Fibroblast of skin of left biceps (primary cell): ENCODE measurements at places on chromosomes 6 and 20.

DNA sequence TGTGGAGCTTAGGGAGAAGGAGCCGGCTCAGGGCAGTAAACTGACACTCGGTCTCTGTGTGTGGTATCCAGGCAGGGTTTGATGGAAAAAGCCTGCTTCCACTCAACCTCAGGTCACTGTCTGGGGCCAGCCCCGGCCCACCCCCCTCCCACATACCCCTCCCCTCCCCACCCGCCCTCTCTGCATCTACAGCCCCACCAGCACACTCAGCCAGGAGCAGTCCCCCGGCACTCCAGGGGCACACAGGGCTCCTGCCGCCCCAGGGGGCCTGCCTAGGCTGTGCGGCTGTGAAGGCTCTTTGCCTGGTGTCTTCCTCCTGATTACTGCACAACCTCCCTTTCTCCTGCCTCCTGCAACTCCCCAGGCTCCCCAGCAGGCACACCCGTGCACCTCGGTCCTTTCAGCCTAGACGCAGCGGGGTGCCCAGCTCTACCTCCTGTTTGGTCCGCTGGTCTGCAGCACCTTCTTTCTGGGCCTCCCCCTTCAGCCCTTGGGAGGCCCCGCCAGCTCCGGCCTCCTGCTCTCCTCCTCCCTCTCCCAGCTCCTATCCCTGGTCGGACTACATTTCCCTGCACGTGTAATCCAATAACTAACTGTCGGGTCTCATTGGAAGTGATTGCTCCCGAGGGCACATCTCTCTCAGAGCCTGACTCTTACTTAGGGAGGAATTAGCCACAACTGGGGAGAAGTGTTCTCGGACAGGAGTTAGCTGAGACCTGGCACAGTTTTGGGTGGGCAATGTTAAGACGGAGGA is 1.3 kb upstream of the FOXF2 start:
- no peak for DNase-seq

- DNase-seq: no peak
Observed at GRCh38 chr6:85975957-85976356, 333.3 kb upstream of the SYNCRIP start.

GRCh38 chr20:39291301-39291700 is 329.2 kb downstream of the DHX35 start:
- no peak for DNase-seq

GRCh38 chr6:158843751-158844683 is 24.8 kb upstream of the EZR start:
- no peak for DNase-seq

GRCh38 chr20:51383891-51384510 is 158.5 kb downstream of the NFATC2 start:
- DNase-seq: no peak

- no peak for DNase-seq
Observed at GRCh38 chr20:56631990-56632327, 2.9 kb downstream of the TFAP2C start.

- no peak for DNase-seq
Observed at GRCh38 chr6:143117108-143117507, 56.4 kb downstream of the AIG1 start.

GRCh38 chr6:79599725-79600259 is 31.3 kb upstream of the SH3BGRL2 start:
- no peak for DNase-seq

GRCh38 chr20:63295846-63296245 is 2.9 kb downstream of the COL20A1 start:
- no peak for DNase-seq

DNA sequence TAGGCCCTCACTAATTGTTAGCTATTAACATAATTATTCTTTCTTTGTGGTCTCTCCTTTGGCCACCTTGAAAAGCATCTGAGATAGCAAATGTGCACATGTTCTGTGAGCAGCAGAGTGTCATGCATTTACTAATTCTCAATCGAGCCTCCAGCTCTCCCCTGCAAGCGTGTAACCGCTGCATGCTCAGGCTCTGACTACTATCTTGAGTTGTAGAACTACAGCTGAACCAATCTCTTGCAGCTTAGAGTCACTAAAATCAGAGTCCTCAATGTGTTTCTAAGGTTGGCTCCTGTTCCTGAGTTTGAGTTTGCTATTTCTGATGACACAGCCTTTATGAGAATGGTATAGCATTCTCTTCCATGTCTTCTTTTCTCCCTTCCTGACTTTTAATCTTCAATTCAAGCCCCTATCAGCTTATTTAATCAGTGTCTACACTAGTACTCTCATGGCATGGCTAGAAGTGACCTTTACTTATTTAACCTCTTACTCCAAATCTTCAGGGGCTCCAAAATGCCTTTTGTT is 65.5 kb downstream of the PPP1R3G start:
- no peak for DNase-seq

DNA sequence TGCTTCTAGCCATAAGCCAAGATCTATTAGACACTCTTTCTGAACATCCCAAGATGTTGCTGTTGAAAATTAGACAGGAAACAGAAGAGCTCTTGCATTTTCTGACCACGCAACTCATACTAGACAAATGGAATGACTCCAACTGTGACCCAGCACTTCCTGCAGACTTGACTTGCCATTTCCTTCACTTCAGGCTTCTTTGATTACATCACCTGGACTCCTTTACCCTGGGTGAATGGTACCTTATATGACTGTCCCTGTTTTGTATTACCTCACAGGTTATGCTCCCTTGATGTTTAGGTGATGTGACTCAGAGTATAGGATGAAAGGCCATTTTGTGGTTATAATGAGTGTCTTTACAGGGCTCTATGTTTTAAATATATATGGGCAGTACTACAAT is 236.1 kb downstream of the BMP2 start:
- DNase-seq: no peak

- DNase-seq: peak; percentile 19
Observed at GRCh38 chr6:74447013-74447412, 751.0 kb downstream of the CD109 start.

GRCh38 chr20:47139934-47140535 is 216.5 kb downstream of the ZMYND8 start:
- DNase-seq: no peak

- DNase-seq: no peak
Observed at GRCh38 chr20:1786486-1786885, 108.7 kb upstream of the SIRPA start.

- DNase-seq: no peak
Observed at GRCh38 chr6:35154262-35154661, 13.1 kb upstream of the TCP11 start.

- no peak for DNase-seq
Observed at GRCh38 chr6:47321577-47321976, 11.9 kb upstream of the TNFRSF21 start.

DNA sequence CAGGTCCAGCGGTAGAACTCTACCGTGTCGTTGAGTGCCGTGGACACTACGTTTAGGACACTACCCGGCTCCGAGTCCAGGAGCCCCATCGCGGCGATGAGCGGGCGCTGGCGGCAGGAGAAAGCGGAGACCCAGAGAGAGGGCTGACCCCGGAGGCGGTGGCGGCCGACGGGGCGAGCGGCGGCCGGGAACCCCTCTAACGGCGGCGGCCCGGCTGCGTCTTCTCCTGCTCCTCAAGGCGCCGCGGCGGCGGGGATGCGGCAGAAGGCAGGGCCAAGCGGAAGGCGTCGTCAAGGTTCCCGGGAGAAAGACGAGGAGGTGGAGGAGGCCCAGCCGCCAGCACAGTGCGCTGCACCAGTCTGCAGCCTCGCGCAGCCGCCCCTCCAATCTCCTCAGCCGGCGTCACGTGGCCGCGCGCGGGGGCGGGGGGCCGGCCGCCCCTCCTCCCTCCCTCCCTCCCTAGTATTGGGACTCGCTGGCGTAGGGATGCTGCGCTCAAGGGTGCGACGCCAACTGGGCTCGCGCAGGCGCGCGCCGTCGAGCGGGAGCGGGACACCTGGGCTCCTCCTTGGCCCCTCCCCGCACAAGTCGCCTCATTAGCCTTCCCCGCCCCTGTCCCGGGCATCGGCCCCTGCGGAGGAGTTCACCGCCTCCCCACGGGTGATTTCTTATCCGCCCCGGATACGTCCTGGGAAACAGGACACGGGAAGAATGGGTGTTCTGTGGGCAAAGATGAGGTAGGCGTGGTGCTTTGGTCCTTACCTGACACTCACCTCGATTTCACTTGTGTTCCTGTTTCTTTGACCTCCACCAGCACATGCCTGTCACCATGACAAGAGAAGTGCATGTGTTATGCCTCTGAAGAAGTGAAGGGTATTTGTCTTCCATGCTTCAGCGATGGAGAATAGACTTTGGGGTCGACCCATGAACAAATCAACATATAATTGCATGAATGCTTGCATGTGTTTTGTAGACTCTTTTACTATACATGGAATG is at the start of gene ELOVL4:
Gene ELOVL4 (minus strand): TSS at position 363 of the 996 bp plus-strand sequence. CDS start 274 bp downstream, at position 89.
- DNase-seq: peak; percentile 65

- DNase-seq: no peak
Observed at GRCh38 chr6:88705601-88706000, 257.8 kb downstream of the RNGTT start.

DNA sequence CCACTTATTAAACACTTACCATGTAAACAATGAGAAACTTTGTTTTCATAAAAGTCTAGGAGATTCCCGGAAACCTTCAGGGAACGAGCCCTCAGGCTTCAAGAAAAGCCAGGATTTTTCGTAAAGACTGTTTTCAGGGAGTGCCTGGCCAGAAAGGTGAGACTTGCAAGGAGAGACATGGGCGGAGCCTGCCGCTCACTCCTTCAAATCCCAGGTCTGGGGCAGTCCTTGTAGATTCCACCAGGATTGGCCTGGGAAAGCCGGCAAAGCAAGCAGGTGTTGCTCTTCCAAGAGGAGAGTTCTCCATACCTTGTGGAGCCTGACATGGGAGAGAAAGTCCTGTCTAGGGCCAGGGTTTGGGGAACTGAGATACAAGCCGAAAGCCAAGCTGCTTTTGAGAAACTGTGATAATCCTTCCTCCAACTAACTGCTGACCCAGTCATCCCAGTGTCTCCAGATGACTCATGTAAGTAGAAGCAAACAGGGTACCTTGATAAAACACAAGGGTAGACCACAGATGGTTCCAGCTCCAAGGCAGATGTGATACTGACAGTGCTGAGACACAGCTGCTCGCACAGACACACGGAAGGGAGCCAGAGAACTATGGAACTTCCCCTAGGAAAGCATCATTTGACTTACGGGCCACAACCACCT is 69.4 kb upstream of the NAA20 start:
- peak; percentile 30 for DNase-seq

GRCh38 chr6:11625302-11625701 is 87.8 kb downstream of the TMEM170B start:
- no peak for DNase-seq

DNA sequence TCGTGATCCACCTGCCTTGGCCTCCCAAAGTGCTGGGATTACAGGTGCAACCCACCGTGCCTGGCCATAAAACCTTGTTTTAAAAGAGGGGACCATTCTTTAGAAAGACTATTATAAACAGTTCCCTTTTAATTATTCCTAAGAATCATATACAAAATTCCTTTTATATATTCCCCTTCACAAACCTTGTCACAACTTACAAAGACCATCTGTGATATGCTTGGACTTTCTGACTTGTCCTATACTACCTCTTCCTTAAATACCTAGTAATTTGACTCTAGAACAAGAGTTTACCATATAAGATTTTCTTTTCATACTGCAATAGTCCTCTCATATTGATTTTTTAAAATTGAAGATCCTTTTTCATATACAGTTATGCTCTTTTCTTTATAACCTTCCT is 135.8 kb upstream of the PRSS16 start:
- no peak for DNase-seq

- no peak for DNase-seq
Observed at GRCh38 chr6:24931296-24931695, 4.5 kb downstream of the RIPOR2 start.

DNA sequence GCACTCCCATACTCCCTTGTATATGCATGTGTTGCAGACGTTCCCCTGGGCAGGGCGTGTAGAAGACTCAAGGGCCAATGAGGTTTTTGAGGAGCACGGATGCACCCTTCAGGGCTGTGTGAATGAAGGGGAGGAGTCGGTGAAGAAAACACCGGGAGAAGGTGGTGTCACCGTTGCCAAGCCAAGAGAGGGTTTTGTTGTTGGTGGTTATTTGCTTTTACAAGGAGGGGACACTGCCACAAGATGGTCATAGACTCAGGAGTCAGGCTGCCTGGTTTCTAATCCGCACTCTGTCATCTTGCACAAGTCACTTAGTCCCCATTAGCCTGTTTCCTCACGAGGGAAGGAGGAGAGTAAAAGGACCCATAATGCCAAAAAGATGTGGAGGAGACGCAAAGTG is 124.0 kb downstream of the PXDC1 start:
- DNase-seq: no peak

DNA sequence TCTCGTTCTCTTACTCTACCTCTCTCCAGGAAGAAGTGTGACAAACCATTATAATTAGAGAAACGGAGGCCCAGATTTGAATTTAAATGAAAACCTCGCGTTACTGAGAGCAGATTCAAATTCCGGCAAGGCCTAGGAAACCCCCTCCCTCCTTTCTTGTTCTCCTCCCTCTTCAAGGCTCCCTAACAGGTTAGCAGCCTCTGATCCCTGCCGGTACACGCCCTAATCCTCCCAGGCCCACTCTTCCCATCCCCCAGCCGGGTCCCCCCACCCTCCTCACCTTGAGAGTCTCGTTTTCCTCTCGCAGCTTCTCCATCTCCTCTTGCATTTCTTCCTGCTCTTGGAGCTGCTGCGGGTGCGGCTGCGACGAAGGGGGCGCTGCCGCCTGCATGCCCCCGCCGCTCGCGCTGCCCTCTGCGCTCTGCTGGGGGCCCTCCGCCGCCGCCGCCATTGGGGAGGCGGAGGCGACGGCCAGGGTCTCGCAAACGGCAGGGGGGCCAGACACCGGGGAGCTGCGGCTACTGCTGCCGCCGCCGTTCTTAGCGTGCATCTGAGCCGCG is 3.8 kb downstream of the MTCL3 start:
- no peak for DNase-seq

- peak; percentile 91 for DNase-seq
Observed at GRCh38 chr6:53042112-53042511, 23.1 kb upstream of the FBXO9 start.

GRCh38 chr20:19269737-19270340 is 57.4 kb downstream of the SLC24A3 start:
- DNase-seq: no peak

DNA sequence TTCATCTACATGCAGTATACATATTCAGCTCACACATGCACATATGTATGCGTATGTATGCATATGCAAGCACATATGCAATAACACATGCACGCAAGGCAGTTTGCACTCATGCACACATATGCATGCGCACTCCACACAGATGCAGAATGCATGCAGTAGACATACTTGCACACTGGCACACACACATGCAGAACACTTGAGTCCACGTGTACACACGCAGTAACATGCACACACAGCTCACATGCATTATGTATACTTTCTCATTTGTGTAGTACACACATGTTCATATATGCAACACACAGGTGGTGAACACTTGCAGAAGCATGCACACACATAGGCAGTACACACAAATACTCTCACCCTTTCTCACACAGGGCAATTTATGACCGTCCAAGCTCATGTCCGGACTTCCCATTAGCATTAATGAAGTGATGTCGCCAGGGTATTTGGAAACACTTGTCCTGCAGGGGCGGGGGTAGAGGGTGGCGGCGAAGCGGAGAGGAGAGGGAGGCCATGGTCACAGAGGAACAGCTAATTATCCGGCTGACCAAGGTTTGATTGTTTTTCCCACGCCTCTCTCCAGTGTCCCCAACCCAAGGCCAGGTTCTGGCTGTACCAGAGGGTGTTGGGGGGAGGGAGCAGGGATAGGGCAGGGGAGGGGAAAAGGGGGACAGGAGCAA is 91.3 kb downstream of the VEGFA start:
- no peak for DNase-seq
